NCI-H1048 (cell line): ENCODE measurements at places on chromosomes 4 and X.
A peak's percentile ranks its signal among the peaks of the same experiment; 100 is the strongest.

DNA sequence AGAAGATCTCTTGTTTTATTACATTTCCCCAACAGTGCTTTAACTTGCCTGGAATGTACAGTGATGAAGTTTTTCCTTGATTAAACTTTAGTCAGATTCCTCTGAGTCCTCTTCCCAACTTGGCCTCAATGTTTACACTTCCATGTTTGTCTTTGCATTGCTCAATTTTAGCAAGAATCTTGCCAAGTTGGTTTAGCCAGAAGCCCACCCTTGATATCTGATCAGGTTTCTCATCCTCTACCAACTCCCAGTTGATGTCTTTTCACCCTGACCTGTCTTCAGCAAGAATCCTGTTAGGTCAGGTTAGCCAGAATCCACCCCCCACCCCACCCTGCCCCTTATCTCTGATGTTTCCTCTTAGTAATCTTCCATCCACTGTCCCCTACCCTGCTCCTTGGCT is 120.9 kb downstream of the MBNL3 start:
- DNase-seq, result no peak

DNA sequence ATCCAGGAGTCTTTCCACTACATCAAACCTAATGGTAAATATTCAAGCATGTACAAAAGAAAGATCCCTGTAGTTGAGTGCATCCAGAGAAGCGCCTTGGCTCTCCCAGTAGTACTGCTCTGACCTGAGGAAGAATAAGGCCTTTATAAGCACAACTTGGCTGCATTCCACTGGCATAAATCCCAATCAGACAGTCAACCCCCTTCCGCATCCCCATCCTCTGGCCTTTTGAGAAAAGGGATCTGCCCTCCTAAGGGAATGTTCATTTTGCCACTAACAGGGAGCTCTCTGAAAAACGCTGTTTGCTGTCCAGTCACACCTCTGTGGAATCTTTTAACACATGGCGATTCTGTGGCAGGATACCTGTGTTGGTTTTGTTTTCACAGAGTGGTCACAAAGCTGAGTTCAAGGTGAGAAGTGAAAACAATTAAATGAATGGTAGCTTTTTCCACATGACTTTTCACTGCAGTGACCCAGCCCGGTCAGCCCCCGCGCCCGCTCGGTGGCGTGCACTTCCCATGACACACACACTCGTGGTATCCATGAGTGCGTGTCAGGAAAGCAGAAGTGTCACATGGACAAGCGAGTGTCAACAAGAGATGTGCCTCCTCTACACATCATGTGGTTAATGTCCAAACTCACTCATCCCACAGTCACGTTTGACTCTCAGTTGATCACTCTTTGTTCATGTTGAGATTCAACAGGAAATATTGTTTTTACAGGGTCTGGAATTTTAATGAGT is 112.2 kb upstream of the ENPP6 start:
- no peak for DNase-seq

- no peak for DNase-seq
These were observed 19.5 kb downstream of the EFNB1 start for GRCh38 chrX:68848189-68848940.

- no peak for DNase-seq
These were observed 221.1 kb upstream of the ITM2A start for GRCh38 chrX:79588233-79588632.

GRCh38 chr4:152024881-152025280 is 264.1 kb upstream of the GATB start:
- no peak for DNase-seq

GRCh38 chr4:36493251-36493650 is 211.8 kb downstream of the DTHD1 start:
- DNase-seq, result no peak

- no peak for DNase-seq
These were observed 1071.8 kb downstream of the CCSER1 start for GRCh38 chr4:91198951-91199350.

DNA sequence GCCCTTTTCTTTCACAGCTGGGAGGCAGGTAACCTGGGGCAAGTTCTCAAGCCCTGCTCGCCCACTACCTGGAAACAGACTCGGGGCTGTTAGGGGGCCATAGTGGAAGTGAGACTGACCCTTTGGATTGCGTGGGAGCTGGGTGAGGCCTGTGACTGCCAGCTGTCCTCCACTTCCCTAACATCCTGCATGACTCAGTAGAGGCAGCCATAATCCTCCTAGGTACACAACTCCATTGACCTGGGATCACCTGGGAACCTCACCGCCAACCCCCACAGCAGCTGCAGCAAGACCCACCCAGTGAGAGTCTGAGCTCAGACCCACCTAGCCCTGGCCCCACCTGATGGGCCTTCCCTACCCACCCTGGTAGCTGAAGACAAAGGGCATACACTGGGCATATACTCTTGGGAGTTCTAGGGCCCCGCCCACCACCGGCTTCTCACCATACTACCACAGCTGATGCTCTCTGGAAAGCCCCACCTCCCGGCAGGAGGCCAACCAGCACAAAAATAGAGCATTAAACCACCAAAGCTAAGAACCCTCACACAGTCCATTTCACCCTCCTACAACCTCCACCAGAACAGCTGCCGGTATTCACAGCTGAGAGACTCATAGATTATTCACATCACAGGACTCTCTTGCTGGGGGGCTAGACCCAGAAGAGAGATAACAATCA is 61.1 kb upstream of the DCTD start:
- no peak for DNase-seq

DNA sequence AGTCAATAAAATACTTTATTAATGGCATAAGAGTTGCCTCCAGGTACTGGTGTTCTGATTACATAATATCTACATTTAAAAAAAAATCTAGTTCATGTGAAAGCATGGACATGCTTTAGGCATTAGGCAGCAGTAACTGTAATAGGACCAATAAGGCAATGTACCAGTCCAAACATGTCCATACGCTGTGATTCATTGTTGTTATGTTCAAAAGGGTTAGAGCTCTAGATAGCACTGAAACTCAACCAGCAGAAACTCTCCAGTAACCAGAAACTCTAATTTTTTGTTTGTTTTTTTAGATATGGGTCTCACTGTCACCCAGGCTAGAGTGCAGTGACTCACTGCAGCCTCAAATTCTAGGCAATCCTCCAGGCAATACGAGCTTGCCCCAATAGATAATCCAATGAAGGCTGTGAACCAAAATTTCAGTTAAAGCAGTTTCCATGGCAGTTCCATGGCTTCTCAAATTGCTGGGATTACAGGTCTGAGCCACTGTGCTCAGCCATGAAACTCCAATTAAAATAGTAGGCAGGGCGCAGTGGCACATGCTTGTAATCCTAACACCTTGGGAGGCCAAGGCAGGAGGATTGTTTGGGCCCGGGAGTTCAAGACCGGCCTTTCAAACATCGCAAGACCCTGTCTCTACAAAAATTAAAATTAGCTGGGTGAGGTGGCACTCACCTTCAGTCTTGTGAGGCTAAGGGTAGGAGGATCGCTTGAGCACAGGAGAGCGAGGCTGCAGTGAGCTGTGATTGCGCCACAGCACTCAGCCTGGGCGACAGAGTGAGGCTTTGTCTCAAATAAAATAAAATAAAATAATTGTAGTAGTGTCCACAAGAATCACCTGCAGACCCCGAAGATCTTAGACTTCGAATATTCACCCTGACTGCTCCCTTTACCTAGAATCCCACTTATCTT is 36.3 kb downstream of the MGARP start:
- DNase-seq, result no peak

- no peak for DNase-seq
These were observed 128.1 kb upstream of the STK26 start for GRCh38 chrX:131894995-131895394.

DNA sequence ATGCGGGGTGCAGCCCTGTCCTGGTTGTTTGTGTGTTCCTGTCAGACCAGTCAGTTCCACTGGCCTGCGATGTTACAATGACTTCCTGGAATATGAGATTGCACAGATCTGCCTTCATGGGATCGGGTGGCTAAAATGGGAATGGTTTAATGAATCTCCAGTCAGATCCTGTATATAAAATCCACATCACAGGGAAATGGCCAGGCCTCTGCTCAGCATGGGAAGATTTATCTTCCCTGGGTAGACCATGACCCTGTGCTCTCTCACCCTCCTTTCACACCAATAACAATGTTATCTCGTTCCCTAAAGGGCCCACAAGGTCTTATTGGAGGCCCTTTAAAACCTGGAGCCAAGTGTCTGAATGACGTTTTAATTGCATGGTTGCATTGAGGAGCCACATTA is 307.4 kb downstream of the RAB28 start:
- DNase-seq, result no peak

DNA sequence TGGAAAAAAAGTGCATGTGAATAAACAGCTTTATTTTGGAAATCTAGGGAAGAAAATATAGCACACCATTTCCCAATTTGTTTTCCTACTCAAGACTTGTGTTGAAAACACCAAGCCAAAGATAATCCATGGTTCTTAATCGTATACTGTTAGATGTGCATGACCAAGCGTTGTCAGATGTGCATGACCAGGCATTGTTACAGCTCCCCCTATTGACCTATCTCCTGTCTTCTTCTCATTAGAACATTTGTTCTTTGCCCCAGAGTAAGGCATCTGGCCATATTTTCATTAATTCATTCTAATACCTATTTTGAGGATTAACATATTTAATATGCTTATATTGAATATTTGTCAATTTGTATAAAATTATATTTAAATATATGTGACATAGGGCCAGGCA is 14.4 kb upstream of the VCX start:
- no peak for DNase-seq

DNA sequence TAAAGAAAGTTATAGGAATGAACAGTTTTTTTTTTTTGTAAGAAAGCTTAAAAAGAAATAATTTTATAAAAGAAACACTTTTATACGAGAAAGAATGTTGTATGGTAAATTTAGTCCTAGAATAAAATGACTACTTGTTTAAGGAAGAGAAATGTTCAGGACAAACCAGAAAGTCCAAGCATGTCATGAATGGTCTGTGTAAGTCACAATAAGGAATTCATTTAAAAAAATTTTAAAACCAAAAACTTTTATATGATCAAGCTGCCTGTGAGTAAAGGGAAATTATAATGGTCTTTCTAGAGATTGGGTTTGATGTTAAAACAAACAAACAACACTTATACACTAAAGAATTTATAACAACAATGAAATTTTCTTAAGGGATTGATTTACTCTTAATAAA is 858.9 kb upstream of the PCDH7 start:
- no peak for DNase-seq

DNA sequence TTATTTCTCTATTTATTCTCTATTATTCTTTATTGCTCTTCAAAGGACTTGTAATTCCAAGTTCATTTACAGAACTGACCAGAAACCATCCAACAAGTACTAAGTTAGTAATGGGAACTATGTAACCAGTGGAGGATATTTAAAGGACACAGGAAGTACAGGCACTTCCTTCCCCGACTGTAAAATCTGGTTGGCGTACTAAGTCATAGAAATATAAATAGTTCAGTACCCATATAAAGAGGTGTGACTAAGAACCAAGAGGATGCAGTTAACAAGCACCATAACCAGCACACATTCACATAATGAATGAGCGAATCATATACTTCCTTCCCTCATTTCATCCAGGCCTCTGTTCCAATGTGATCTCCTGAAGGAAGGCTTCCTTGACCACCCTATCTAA is 3.6 kb upstream of the EIF4E start:
- no peak for DNase-seq

DNA sequence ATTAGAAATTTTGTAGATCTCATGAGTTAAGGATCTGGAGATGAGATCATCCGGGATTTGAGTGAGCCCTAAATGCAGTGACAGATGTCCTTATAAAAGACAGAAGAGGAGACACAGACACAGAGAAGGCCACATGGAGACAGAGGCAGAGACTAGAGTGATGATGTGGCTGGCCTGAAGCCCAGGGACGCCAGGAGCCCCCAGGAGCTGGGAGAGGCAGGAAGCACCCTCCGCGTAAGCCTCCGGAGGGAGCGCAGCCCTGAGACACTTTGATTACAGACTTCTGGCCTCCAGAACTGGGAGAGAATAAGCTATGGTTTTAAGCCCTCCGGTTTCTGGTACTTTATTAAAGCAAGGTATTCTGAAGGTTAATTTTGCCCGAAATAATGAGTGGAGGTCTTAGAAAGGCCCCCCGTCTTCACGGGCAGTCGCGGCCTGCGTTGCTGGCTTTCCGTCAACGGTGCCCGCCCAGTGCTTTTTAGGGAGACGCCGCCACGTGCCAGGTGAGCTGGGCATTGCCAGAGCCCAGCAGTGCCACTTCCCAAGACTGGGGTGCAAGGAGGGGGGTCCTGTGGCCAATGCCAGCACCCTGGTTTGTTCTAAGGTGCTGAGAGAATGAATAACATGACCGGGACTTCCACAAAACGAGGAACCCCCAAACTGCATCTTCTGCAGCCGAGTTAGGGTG is 8.1 kb downstream of the DHRSX start:
- DNase-seq, result no peak

GRCh38 chr4:113288257-113288656 is 238.8 kb downstream of the ANK2 start:
- DNase-seq, result no peak

- peak; percentile 58 for DNase-seq
These were observed at the start of gene IL13RA1 for GRCh38 chrX:118726887-118727685. Gene IL13RA1 (plus strand): TSS chrX:118727606. CDS start chrX:118727639, 33 bp downstream.

GRCh38 chrX:9745417-9746115 is 20.1 kb downstream of the GPR143 start:
- no peak for DNase-seq

DNA sequence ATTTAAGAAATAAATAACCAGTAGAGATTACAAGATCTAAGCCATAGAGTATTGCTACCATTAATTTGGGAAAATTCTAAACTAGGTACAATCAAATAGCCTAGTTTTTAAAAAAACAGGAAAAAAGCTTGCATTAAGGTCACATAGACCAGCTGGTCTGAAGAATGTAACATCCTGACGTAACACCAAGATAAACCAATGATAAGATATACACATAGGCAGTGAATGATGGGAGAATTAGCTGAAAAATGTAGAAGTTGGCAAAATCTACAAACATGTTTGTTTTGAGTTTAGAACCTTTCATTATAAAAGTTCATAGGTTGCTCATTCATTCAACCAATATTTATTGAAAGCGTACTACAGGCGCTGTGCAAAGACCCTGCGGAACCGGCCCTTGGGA is 120.0 kb downstream of the SH3RF1 start:
- DNase-seq, result no peak

DNA sequence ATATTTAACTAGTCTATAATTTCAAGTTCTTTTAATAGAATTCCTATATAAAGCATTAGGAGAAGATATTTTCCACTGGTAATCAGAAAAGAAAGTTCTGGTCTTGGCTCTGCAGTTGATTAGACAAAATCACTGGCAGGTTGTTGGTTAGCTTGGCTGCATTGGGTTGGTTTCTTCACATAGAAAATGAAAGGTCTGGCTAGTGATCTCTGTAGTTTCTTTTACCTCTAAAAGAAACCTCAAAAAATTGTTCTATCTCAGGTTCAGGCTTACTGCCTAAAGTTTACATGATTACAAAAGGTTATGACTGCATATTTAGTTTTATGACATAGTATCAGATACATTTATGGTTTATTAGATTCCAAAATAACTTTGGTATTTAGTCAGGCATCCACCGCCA is 95.8 kb upstream of the NAP1L5 start:
- DNase-seq, result no peak

GRCh38 chr4:108586778-108587177 is 33.6 kb upstream of the RPL34 start:
- no peak for DNase-seq
